ENCODE measurements at places on chromosomes 2 and 18.

GRCh38 chr2:236858661-236859060 is 227.0 kb upstream of the COPS8 start:
- H3K4me1 ChIP-seq, result no peaks in the 10 kb centered on the region
- no peak overlapping the region for H3K4me3 ChIP-seq
- no peak for DNase-seq
- no peak overlapping the region for H3K27ac ChIP-seq
- no peaks in the 10 kb centered on the region for H3K27me3 ChIP-seq
- H3K36me3 ChIP-seq, result no peaks in the 10 kb centered on the region

DNA sequence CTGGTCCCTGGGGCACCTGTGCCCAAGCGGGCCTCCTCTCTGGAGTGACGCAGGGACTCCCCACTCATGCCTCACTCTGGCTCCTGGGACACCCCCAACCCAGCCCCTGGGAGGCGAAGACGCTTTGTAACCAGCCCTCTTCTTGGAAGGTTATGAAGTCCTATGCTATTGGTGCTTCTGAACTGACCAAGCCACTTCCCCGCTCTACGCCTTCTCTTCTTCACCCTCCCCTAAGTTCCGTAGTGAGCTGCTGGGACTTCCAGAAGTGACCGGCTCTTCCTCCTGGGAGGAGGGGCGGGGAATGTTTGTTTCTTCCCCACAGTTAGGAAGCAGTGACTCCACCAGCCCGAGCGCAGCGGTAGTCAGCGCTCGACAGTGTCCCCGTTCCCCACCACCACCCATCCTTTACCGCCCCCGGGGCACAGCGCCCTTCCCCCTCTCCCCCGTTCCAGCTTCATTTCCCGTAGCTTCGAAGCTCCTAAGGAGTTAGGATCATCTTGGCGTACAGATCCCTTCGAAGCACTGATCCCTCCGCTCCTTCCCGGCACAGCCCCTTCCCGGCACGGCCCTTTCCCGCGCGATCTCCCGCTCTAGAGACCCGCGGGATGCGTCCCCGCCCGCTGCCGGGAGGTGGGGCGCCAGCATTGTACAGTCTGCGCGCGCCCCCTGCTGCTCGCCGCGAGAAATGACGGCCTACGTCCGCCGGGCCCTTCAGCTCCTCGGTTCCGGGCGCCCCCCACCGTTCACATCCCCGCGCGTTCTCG is 25.3 kb upstream of the NOTO start:
- peaks cover 22% of the 10 kb centered on the region for H3K4me1 ChIP-seq
- peaks cover 64% of the 10 kb centered on the region for H3K27me3 ChIP-seq
- H3K27ac ChIP-seq, result peak overlapping the region; percentile 43
- DNase-seq, result peak; percentile 96
- no peaks in the 10 kb centered on the region for H3K36me3 ChIP-seq

GRCh38 chr2:119207447-119207846 is 16.2 kb upstream of the STEAP3 start:
- H3K4me1 ChIP-seq, result no peaks in the 10 kb centered on the region
- H3K36me3 ChIP-seq, result no peaks in the 10 kb centered on the region
- H3K27me3 ChIP-seq, result no peaks in the 10 kb centered on the region
- DNase-seq, result no peak

DNA sequence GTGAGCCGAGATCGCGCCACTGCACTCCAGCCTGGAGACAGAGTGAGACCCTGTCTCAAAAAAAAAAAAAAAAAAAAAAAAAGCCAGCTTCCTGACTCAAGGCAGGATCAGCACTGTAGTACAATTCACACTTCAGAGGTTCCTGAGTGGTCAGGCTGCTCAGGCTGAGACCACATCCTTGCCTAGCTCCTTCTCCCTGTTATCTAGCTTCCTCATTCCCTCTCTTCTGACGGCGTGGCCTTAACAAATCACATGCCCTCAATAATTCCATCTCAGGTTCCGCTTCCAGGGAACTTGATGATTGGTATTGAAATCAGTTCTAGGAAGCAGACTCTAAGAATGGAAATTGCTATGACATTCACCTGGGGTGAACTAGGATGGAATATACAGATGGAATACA is 29.8 kb upstream of the KDM3A start:
- no peak overlapping the region for H3K27ac ChIP-seq
- no peaks in the 10 kb centered on the region for H3K36me3 ChIP-seq
- no peak overlapping the region for H3K4me3 ChIP-seq
- peaks cover 2% of the 10 kb centered on the region for H3K4me1 ChIP-seq
- DNase-seq, result no peak
- peaks cover 25% of the 10 kb centered on the region for H3K27me3 ChIP-seq

DNA sequence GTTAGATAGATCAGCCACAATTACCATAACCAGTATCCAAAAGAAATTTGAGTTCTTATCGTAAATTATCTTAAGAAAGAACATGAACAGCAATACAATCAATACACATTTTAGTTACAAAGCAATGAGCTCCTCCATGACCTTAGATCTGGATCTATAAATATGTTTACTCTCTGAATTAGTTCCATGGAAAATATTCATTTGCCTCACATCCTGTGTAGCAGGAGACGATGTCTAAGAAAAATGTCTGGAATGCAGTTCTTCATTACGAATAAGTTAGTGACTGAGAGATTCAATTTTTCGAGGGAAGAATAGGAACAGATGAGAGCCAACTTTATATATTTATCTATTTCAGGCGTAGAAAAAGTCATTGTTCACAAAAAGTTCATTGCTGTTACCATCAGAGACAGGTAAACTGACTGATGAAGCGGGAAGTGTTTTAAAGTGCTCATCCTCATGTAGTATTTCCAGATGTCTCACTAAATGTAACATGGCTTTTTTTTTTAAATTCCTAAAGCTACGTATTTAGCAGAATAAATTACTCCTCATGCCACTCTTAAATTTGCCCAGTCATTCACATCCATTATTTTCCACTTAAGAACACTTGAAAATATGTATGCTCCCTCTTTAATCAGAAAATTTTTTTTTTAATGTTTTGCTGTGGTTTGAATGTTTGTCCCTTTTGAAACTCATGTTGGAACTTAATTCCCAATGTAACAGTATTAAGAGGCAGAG is 106.5 kb upstream of the SCN1A start:
- H3K36me3 ChIP-seq, result no peaks in the 10 kb centered on the region
- no peak overlapping the region for H3K4me3 ChIP-seq
- no peaks in the 10 kb centered on the region for H3K4me1 ChIP-seq
- DNase-seq, result no peak
- H3K27me3 ChIP-seq, result no peaks in the 10 kb centered on the region
- no peak overlapping the region for H3K27ac ChIP-seq
